ENCODE measurements at places on chromosomes 7 and 10. TPM values are rescaled to one million over a fixed set of nuclear protein-coding genes. Genes with fewer than 3 reads are reported as not detected.

GRCh38 chr7:112511451-112512202 is 30.8 kb downstream of the LSMEM1 start:
- DNase-seq, result no peak

DNA sequence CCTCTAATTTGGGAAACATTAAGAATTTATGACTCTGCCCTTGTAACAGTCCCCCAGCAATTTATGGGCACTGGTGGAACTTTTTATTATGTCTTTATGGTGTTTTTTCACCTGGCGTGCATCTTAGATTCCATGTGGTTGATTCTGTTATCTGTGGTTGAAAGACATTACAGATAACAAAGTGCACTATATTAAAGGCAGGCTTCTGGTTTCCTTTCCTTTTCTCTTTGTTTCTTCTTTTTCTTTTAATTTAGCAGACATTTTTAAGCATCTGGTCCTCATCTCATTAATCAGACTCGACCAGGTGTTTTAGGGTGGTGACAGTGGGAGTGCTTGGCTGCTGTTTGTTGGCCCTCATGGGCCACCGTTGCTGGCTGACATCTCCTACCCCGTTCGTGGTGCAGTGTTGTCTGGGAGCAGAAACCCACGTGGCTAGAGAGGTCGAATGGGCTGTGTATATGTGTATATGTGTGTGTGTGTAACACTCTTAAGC is 77.4 kb downstream of the LRMDA start:
- no peak for DNase-seq

- no peak for DNase-seq
These were observed 72.8 kb upstream of the KAT6B start for GRCh38 chr10:74753442-74754211.

DNA sequence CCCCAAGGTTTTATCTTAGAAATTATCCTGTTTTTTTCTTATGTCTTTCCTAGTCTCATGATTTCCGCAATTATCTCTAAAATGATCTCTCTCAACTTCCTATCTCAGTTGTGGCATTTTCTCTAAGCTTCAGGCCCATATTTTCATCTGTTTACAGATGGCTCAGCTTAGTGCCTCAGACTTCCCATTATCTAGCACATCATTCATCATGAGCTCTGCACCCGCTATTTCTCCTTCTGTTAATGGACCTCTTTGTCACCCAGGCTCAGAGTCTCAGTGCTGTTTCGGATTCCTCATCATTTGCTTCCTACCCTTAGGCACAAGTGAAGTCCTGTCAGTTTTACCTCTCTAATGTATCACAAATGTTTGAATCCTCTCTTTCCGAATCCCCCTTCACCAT is 84.1 kb downstream of the BMPR1A start:
- no peak for DNase-seq

CALML3 gene
- not detected for polyA plus RNA-seq

STK31 gene
- polyA plus RNA-seq, result not detected

- DNase-seq, result peak; percentile 45
These were observed 41.7 kb upstream of the CALD1 start for GRCh38 chr7:134737566-134738345.

DNA sequence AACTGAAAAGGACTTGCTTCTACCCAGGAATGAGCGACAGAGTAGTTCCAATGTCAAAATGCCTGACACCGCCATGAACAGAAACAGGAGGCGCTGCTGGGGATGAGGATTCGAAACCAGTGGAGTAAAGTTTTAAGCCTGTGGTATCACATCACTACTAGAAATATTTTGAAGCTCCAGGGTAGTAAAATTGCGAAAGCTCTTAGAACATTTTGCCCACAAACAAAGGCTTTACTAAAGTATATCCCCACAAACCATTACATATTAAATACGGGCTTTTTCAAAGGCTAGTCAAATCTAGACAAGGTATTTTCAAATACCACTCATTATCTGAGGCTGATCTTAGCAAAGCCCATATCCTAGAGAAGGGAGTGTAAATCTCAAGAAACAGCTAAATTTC is 2.4 kb downstream of the PRDX3 start:
- DNase-seq, result no peak

DNA sequence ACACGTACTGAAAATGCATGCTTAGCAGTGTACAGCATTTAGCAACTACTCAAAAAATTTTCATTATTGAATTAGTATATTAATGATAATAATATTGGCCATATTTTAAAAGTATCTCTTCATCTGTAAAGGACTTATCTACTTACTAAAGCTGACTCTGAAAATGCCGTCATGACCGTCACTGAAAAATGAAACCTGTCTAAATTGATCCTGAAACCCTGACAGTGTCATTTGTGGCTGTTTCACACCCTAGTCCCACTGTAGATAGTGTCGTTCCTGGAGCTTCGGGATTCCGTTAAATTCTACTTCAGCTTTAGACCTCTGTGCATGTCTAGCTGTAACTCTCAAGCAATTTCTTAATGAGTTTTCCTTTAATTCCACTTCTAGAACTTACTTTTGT is 35.8 kb upstream of the EZH2 start:
- no peak for DNase-seq

HYAL4 gene
- polyA plus RNA-seq, result not detected

GRCh38 chr7:132464740-132465139 is 111.5 kb downstream of the PLXNA4 start:
- no peak for DNase-seq

DNA sequence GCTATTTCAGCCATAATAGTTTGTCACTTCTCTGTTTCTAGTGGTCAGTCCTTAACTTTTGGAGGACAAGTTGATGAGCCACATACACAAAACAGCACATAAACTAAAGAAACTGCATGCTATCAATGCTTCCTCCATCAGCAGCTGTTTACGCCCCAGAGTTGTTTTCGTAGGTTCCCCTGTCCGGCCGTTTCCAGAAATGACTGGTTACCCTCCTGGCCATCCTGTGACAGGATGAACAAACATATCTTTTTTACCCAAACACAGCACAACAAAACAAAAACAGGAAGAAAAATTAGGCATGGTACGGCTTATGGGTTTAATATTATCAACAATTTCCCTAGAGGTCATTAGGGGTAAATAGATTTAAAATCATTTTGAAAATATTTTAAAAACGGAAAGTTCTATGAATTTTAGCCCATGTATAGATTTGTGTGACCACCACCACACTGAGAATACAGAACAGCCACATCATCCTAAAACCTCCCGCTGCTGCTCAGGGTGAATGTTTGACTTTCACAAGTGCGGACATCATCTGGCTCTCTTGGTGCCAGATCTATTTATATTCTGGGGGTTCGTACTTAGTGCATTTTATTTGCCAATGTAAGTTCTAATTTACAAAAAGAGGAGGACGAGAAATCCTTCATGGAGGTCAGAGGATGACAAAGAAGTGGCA is 74.8 kb downstream of the HIPK2 start:
- DNase-seq, result peak; percentile 50

DNA sequence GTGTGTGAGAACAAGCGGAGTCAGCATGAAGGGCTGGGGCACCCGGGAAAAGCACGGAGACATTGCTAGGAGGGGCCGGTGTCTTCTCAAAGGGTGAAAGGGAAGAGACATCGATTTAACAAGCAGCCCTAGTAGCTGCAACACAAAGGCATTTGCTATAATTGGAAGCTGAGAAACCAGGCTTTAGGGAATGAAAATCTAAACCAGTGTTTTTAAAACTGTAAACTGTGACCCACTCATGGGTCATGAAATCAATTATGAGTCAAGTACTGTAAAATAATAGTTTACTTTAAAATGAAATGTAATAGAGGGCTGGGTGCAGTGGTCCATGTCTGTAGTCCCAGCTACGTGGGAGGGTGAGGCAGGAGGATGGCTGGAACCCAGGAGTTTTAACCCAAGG is 128.7 kb upstream of the RHEB start:
- DNase-seq, result no peak

TAS2R3 gene
- not detected for polyA plus RNA-seq

DNA sequence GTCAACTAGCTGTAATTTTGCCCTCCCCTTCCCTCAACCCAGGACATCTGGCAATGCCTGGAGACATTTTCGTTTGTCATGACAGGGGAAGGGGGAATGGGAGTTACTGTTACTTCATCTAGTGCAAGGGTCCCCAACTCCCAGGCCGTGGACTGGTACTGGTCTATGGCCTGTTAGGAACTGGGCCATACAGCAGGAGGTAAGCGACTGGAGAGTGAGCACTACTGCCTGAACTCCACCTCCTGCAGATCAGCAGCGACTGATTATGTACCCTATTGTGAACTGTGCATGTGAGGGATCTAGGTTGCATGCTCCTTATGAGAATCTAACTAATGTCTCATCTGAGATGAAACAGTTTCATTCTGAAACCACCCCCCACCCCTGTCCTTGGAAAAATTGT is 22.6 kb upstream of the SMIM30 start:
- DNase-seq, result no peak

KIAA1217 gene
- polyA plus RNA-seq, result not detected

DNA sequence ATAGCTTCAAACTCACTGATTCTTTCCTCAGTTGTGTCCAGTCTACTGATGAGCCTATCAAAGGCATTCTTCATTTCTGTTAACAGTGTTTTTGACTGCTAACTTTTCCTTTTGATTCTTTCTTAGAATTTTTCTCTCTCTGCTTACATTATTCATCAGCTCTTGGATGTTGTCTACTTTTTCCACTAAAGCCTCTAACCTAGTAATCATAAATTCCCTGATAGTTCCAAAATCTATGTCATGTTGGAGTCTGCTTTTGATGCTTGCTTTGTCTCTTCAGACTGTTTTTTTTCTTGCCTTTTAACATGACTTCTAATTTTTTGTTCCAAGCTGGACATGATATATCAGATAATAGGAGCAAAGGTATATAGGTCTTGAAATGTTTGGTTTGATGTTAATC is 78.0 kb downstream of the ADAM22 start:
- DNase-seq, result no peak

DNA sequence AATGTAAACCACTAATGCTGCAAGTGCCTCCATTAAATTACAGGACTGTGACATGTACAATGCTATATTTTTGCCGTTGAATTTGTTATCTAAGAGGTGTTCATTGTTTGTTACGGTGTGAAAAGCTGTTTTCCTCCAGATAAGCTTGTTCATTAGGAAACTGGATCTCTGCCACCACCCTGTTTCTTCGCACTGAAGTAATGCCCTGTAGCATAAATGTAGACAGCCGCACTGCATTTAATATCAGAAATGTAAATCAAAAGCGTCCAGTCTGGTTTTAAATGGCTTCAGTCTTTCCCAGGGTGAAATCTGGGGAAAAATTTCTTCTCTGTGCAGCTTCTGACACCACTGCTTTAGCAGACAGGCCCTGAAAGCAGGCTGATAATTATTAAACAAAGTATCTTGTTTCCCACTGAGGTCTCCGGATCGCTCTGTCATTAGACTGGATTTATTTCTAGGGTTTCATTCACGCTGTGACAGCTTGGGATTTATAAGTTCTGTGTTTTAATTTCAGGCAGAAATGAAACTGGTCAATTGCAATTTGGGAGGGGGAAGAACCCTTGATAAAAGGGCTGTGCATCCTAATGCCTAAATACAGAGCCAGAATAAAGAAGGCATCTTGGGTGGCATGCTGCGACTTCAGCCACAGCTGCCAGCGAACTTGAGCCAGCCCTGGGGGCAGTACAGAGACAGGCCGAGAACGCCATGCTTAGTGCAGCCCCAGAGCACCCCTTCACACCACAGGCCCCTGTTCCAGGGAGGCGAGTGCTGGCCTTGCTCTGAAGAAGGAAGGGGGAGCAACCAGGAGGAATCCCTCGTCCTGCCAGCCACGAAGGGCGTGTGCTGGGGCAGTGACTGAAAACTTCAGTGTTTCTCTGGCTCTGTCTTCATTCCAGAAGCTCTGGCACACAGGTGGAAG is 547.7 kb upstream of the GALNT17 start:
- DNase-seq, result no peak

- DNase-seq, result peak; percentile 67
These were observed 274.4 kb downstream of the THSD7A start for GRCh38 chr7:11557627-11558026.

SFTPA1 gene
- polyA plus RNA-seq, result not detected

GRCh38 chr10:73926152-73926764 is 15.3 kb downstream of the PLAU start:
- peak; percentile 95 for DNase-seq

- DNase-seq, result peak; percentile 47
These were observed 811 bp upstream of the ARHGAP12 start for GRCh38 chr10:31929261-31930022.

- no peak for DNase-seq
These were observed 96.7 kb downstream of the SEMA3D start for GRCh38 chr7:85090143-85090542.

DNA sequence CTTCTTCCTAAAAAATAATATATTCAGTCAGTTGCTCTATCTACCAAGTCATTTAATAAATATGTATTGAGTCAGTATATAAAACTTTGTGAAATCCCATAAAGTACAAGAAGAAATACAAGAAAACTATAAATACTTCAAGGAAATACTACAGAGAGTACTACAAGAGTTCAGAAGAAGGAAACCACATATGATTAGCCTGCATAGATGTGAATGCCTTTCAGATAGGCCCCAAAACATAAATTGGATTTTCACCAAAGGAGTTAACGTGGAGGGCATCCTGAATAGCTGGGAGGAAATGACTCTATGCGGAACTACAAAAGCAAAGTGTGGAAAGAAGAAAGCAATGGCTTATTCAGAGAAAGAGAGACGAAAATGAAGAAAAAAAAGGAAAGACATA is 120.1 kb downstream of the LRRN3 start:
- DNase-seq, result no peak

TEX36 gene
- not detected for polyA plus RNA-seq

GPNMB gene
- polyA plus RNA-seq, result 1.7 TPM
